ENCODE measurements at places on chromosomes 1 and 21.

GRCh38 chr1:199173356-199173755 is 534.5 kb downstream of the PTPRC start:
- no peak for DNase-seq

GRCh38 chr1:150536836-150537731 is 12.1 kb upstream of the ADAMTSL4 start:
- DNase-seq, result no peak

DNA sequence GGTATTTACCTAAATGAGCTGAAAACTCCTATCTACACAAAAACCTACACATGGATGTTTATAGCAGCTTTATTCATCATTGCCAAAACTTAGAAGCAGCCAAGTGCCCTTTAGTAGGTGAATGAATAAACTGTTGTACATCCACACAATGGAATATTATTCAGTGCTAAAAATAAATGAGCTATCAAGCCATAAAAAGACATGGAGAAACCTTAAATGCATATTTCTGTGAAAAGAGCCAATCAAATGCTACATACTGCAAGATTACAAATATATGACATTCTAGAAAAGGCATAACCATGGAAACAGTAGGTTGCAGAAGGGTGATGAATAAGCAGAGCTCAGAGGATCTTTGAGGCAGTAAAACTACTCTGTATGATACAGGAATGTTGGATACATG is 23.3 kb downstream of the ABCB10 start:
- DNase-seq, result no peak

GRCh38 chr1:1357871-1358432 is 403 bp downstream of the MXRA8 start:
- DNase-seq, result no peak

DNA sequence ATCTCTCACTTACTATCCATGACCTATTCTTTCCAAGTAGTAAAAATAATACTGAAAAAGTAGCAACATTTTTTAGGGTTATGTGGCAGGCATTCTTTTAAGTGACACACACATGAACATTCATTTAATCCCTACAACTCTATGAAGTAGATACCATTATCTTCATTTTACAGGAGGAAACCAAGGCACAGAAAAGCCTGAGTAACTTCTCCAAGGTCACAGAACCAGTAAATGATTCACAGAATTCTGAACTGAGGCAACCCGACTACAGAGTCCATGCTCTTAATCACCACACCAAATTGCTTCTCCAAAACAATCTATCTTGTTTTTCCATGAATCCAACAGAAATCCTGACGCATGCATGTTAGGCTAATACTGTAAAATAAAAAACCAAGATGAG is 17.5 kb downstream of the FUBP1 start:
- DNase-seq, result no peak

DNA sequence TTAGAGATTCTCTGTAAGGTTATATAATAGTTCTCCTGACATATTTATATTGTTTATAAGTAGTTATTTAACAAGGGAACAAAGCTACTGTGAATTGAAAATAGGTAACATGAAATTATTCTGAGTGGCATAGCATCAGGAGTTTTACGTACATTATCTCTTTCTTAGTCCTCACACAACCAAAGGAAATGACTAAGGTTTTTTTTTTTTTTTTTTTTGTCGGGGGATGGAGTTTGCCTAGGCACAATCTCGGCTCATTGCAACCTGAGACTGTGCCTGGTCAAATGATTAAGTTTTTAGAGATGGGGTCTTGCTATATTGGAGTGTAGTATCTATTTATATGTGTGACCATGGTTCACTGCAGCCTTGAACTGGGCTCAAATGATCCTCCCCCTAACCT is 24.9 kb downstream of the TMED5 start:
- DNase-seq, result no peak

GRCh38 chr1:189180057-189180456 is 1297.6 kb downstream of the BRINP3 start:
- no peak for DNase-seq

DNA sequence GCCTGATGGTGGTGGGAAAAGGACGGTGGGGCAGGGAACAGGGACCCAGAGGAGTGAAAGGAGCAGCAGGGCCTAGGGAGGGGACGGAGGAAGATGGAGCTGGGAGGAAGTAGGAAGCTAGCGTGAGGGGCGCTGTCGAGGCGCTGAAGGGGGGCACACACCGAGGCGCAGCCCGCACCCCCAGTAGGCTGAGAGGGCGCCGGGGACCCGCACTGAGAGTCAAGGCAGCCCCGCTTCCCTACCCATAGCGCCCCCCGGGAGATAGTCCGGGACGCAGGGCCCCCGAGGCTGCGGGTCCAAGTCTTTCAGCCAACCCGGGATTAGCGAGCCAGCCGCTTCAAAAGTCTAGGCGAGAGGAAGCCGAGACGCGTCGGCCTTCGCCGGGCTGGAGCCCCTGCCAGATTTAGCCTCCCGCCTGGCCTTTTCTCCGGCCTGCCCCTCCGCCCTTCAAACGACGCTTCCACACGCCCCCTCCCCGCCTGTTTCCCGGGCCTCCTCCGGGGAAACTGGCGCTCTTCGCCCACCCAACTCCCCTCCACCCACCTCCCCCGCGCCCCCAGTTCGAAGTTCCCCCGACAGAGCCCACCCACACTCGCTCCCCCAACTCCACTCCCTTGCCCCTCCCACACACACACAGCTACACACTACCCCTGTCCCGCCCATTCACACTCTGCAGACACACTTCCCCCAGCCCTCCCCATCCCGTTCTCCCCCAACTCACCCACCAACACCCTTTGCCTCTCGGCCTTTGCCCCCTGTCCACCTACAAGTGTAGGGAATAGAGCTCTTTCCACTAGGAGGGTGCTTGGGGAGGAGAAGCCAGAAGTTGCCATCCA is 7.8 kb upstream of the PROX1 start:
- no peak for DNase-seq

DNA sequence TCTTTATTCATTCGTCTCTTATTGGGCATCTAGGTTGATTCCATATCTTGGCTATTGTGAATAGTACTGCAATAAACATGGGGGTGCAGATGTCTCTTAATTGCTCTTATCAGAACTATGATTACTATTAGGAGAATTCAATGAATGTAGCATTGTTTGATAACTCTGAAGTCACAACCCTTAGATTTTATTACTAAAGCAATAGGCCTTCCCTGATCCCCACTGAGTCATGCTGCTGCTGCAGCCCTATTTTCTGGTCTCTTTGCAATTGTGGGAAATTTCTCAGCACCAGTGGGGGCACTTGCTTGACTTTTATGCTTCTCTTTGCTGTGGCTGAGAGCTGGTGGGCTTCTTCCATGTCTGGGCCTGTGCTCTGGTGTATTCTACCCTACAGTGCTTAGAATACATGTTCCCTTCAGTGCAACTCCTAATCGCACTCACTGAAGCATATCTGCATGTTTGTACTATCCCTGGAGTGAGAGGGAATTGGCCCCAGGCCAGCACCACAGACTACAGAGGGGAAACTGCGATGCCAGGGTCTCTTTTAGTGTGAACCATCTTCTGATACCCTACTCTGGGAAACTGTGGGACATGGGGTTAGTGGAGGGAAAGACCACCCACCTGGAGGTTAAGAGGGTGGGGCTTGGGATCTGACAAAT is 52.2 kb upstream of the ROR1 start:
- no peak for DNase-seq

- DNase-seq, result no peak
Measured at GRCh38 chr1:93056214-93056613, 22.9 kb upstream of the MTF2 start.
